ENCODE measurements at places on chromosomes 6 and 20.

DNA sequence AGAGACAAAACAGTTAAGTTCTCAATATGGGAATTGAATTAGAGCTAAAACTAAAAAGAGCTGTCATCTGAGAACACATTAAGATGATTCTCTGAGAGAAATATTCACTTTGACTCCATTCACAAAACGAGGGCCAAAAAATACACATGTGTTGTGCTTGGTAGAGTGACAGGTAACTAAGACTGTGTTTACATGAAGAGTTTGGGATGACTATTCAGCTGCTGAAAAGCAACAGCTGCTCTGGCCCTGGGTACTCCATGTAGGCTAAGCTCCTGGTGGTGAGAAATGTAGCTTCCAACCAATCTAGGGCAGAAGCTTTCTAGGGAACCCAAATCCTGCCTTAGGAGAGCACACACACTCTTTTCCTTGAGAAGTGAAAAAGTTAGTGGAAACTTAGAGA is 184.5 kb downstream of the COL21A1 start:
- no peak for DNase-seq

DNA sequence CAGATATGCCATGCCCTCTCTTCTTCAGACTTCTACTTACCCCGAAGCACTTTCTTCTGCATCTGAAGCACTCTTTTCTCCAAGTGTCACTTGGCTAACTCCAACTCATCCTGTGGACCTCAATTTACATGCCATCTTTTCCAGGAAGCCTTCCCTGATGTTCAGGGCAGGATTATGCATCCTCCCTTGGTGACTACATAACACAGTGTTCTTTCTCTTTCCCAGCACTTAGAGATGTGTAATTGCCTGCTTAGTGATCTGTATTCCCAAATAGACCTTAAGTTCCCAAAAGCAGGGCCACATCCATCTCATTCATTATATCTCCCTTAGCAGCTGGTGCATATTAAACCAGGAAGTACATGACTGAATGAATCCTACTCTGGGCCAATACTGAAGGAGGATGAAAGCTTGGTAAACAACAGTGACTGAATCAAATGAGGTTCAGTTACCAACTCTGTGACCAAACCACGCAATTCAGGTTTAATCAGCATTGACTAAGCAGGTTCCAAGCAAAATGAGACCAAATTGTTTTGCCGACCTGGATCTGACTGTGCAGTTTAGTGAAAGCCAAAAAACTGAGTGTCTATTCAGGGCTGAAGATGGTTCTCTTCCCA is 121.4 kb upstream of the TCF21 start:
- no peak for DNase-seq

GRCh38 chr6:126170978-126171382 is 168.9 kb upstream of the CENPW start:
- DNase-seq, result peak; percentile 41

DNA sequence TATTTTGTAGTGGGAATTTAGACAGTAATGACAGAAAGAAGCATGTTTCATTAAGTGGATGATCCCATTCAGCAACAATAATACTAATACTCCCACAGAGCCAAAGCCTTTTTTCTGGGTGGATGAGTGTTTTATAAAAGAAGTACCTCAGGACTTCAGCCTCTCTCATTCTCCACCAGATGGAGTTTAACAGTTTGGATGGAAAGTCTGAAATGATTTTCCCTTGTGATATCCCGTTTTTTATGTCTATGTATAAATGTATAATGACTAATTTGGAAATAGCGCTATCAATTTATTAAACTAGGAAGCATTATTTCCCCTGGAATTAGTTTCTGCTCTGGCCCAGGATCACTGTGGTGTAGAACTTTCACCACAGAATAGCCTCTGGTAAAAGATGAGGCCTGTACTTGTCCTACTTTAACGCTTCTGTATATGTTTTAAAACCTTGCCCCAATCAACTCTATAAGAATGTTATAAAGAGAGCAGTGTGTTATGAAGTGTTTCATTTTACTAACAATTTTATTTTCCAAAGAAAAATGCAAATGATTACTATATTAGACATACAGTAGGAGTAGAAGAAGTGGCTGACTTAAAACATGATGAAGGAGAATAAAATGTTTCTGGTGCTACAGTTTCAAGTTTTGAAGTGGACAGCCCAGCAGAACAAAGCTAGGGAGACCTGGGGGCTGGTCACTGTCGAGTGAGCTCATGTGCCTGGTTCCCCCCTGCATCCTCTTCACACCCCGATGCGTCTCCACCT is 135.6 kb downstream of the HIVEP1 start:
- DNase-seq, result no peak

DNA sequence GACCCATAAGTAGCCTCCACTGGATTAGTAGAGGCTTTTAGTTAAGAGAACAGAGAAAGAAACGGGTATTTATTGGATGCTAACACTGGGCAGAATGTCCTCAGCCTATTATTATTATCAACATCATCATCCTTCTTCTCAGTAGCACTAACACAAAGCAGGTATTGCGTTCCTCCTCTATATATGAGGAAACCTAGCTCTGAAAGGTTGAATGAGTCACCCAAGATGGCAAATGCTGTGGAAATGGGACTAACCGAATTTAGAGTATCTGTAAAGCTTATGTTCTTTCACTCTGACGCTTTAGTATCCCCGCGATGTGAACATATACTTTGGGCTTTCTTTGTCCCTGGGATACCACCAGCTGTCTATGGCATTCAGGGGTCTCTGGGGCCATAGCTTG is 77.0 kb downstream of the ADTRP start:
- no peak for DNase-seq
